ENCODE measurements at places on chromosomes 6 and 20. TPM values are rescaled to one million over a fixed set of nuclear protein-coding genes. Genes with fewer than 3 reads are reported as not detected.

DNA sequence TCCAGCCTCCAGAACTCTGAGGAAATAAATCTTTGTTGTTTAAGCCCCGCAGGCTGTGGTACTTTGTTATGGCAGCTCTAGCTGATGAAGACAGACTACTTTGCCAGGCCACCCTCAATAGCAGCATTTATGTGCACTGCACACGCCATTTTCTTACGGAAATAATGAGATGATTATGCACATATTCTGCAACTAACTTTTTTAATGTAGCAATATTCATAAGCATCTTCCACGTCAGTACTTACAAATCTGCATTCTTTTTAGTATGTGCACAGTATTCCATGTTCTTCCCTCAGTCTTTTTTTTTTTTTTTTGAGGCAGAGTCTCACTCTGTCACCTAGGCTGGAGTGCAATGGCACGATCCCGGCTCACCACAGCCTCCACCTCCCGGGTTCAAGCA is 46.8 kb upstream of the DSP start:
- no peak for DNase-seq

DCDC2 gene
- total RNA-seq = 0.18 TPM

SCRT2 gene
- total RNA-seq = 0.03 TPM

- DNase-seq = no peak
Measured at GRCh38 chr6:109672175-109672574, 18.8 kb downstream of the AK9 start.

DNA sequence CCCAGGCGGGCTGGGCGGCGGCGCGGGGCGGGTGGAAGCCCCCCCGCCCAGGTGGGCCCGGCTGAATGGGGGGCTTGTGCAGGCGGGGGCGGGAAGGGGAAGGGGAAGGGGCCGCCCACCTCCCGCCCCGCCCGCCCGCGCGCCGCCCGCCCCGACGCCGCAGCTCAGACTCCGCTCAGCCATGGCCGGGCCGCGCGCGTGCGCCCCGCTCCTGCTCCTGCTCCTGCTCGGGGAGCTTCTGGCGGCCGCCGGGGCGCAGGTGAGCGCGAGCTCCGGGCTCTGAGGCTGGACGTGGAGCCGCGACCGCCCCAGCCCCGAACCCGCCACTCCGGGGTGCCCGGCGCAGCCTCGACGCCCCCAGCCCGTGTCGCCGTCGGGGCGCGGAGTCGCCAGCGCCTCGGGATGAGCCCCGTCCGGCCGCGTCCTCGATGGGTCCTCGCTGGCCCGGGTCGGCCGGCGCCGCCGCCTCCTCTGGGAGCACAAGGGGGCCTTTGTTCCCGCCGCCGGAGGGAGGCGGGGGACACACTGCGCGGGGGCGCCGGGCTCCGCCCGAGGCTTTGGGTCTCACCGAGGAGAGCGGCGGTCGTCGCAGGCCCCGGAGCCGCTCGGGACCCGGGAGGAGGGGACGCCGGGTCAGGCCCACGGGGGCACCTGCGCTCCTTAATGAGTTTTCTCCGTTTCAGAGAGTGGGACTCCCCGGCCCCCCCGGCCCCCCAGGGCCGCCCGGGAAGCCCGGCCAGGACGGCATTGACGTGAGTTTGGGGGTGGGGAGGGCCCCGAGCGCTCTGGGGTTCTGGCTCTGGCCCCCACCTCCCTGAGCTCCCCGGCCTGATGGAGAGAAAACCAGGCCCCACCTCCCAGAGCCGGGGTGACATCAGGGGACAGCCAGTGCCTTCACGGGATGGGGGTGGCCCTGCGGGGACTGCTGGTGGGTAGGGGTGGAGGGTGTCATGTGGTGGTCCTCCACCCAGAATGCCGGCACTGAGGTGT is at the start of gene COL9A3:
TSS of gene COL9A3 (plus strand) at position 167 of the 990 bp plus-strand sequence. CDS start at position 182, 15 bp downstream.
- peak; percentile 91 for DNase-seq

DNA sequence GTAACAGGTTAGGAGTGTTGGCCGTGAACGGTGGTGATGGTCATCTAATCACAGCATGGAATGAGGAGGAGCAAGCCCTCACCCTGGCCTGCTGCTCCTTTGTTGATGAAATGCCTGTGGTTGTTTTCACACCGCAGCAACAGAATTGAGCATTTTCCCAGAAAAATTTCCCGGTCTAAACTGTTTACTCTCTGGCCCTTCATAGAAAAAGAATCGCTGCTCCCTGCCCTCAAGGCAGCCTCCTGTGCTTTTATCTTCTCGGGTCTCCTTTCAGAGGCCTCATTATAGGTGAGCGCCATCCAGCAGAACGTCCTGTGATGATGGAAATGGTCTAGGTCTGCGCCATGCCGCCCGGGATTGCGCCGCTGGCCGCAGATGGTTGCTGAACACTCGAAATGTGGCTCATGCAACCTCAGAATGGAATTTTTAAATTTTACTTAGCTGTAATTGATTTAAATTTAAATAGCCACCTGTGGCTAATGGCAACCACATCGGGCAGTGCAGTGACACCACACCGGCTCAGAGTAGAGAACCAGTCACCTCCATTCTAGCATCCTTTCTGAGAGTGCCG is 30.2 kb downstream of the PHACTR3 start:
- DNase-seq = no peak

- no peak for DNase-seq
Measured at GRCh38 chr6:52533491-52533890, 43.4 kb downstream of the TRAM2 start.

ESR1 gene
- under 0.01 TPM for total RNA-seq

- no peak for DNase-seq
Measured at GRCh38 chr6:16844183-16844582, 82.9 kb upstream of the ATXN1 start.

DNA sequence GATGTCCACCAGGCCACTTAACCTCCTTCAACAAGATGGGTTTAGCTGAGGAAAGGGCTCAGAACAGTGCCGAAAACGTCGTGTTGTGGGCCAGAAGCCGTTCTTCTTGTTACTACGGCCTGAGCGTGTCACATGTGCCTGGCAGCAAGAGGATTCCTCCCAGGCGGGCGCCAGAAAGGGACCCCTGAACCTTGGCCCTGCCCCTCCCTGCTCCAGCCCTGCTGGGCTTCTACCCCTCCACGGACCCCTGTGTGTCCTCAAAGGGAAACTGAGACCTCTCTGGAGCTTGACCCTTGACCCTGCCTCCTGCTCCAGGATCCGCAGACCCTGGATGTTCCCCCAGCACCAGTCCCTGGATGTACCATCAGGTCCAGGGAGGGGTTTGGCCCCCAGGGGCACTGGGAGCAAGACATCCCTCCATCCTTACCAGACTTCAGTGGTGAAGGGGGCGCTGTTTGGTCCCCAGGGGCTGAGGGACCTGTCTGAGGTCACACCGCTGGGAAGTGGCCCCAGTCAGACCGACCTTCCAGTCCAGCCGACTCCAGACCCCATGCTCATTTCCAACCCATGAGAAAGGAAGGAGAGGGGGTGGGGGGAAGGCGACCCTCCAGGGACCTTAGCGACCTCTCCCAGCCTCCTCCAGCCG is 10.1 kb downstream of the HRH3 start:
- peak; percentile 78 for DNase-seq

KIF6 gene
- 1.1 TPM for total RNA-seq

TMEM170B gene
- total RNA-seq = 3.1 TPM

DNA sequence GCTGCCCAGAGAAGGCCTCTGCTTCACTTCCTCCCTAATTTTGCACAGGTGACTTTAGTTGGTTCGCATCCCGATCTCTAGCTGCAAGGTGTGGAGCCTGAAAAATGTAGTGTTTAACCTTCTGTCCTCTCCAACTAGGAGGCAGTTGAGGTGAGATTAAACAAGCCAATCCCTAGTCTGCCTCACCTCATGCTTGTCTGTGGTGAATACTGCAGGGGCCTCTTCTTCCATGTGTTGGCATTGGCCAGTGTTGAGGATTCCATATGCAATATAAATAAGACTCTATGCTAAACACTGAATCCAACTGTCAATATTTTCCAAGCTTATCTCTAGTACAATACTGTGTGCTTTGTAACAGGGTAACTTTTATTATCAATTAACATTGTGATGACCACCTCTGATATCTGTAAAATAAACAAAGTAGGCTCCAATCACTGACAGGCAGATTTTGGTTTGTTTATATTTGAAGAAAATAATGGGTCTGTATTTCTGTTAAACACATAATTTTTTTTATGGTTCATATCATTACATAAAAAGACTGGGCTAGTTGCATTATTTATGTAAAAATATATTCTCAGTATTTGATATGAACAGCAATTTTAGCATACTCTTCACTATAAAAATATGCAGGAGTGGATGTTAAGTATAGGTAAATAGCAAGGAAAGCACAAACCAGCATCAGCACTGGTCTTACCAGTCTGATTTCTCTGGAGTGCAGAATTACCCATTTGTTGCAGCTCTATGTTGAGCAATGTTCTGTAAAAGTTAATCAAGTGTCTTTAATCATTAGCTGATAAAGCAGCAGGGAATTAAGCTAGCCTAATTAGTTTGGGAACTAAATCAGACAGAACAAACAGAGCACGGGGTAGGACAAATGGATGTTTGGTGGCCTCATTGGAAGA is 74.0 kb downstream of the ANKRD6 start:
- no peak for DNase-seq

DNA sequence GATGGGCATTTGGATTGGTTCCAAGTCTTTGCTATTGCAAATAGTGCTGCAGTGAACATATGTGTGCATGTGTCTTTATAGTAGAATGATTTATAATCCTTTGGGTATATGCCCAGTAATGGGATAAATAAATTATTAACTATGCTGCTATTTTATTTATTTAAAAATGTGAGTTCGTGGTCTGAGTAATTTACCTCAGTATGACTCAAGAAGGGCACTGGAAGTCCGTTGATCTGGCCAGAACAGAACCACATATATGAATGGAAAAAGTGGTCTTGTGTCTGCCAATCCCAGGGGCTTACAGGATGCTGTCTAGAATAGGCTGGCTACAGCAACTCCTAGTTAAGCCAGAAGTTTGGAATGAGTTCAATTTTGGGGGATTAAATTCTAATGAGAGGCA is 27.6 kb upstream of the HLA-C start:
- DNase-seq = no peak

- no peak for DNase-seq
Measured at GRCh38 chr6:106026748-106027715, 59.1 kb upstream of the PRDM1 start.

GRCh38 chr6:17928514-17929430 is 58.7 kb downstream of the KIF13A start:
- DNase-seq = no peak

DXO gene
- total RNA-seq = 18.8 TPM
